ENCODE measurements at places on chromosomes 16 and 17.
A peak's percentile ranks its signal among the peaks of the same experiment; 100 is the strongest.

- no peak for DNase-seq
Measured at GRCh38 chr16:84716740-84717139, 16.9 kb downstream of the USP10 start.

GRCh38 chr16:82535262-82535661 is 91.5 kb upstream of the CDH13 start:
- DNase-seq, result no peak

DNA sequence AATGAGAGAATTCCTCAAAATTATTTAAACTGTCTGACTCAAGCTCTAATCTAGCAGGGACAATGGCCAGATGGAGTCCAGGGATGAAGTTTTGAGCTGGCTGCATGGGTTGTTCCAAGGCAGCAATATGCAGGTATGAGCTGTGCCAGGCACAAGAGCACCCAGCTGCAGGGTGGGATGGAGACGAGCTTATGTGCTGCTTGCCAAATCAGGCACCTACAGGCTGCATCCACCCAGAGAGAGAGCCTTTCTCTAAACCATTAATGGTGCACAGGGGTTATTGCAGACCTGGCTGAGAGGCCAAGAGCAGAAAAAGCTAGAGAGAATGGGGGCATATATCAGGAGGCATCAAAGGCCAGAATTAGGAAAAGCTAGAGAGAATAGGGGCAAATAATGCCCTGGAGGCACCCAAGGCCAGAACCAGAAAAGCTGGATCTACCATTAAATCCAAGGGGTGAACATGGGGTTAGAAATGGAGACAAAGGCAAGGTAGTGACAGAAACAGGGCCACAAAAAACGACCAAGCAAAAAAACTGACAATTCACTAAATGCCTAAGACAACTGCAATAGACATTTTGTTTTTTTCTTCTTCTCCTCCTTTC is 11.0 kb downstream of the KRT33A start:
- no peak for DNase-seq

DNA sequence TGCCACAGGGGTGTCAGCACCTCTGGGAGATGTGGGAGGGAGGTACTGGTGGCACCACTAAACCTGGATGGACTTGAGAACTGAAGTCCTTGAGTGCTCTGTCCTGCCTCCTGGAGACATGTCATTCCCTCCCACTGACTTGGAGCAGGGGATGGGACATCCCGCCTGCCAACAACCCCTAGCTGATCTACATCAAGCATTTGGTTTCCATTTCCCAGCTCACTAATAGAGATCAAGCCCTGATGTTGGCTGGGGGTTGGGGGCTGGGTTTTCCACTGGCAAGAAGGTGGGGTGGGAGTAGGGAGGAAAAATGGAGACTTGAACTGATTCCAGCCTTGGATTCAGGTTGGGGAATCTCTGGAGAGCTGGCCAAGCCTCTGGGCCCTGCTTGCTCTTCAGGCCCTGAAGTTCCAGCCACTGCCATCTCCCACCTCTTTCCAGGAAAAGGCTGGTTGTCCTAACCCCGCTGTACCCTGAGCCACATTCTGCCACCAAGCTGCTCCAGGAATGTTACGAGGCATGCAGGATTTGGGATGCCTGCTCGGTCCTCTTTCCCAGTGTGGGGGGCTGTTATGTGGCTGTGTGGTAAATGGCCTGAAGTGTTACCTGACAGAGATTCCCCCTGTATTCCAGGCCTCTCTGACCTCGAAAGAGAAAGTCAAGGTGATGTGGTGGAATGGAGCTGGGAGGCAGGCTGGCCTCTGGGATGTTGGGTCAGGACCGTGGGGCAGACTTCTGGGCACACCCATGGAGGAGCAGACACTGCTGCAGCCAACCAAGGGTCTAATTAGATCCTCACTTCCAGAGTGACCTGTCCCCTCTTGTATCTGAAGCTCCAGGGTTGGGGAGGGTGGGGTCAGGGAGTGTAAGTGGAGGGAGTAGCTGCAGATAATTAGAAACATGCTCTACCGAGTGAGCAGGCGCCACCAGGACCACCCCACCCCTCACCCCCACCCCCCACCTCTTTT is 16.7 kb downstream of the IGFBP4 start:
- no peak for DNase-seq

- peak; percentile 63 for DNase-seq
Measured at GRCh38 chr17:74960570-74961342, 11.8 kb downstream of the HID1 start.

DNA sequence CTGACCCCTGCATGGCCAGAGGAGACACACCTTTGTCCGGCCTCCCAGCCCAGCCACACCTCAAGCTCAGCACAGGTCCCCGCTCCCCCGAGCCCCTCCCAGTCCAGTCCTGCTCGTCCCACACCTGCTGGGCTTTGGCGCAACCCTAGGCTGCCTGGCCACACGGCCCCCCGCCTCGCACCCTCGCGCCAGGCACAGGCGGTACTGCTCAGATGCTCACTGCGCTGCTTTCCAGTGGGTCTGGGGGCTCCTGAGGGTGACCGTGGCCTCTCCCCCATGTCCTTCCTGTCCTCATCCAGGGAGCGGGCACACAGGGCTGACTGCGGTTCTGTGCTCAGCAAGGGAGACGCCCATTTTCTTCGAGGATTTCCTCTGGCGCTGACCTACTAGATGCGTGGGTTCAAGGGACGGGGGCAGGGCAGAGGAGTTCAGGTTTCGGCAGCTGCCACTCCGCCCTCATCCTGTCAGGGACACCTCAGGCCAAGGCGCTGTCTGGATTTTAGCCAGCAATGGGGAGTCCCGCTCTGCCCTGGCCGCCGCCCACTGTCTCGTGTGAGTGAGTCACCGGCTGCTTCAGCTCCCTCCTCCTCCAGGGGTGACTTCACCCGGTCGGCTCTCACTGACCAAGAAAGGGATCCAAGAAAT is 118.0 kb upstream of the ZNF469 start:
- peak; percentile 78 for DNase-seq

GRCh38 chr16:55379876-55380390 is 55.9 kb downstream of the IRX6 start:
- no peak for DNase-seq

DNA sequence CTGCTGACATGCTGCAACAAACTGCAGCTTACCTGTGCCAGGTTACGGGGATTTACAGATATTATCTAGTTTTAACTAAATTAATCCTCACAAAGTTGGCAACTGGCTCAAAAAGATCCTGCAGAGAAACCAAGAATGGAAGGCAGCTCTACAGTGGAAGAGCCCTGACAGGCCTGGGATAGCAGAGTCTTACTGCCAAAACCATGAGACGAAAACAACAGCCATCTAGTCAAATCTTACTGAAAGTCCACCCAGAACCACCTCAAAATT is 8.1 kb downstream of the USP36 start:
- DNase-seq, result no peak

DNA sequence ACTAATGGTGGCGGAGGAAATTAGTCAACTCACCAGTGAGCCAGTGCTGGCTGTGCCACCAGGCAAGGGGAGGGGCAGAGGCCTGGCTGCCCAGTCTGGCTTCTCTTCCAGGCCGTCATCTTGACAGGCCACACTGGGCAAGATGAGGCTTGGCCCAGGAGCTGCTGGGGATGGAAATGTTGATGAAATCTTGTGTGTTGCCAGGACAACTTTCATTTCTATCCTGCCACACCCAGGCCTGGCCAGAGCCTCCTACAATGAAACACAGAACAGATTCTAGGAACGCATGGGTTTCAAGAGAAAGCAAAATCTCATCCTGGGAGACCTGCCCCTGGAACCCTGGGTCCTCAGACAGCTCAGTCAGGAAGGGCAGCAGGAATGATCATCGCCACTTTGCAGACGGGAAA is 9.3 kb downstream of the HEXIM2 start:
- DNase-seq, result no peak

- no peak for DNase-seq
Measured at GRCh38 chr17:74342224-74342623, 16.2 kb downstream of the KIF19 start.

GRCh38 chr17:8896087-8896486 is 28.6 kb upstream of the PIK3R6 start:
- no peak for DNase-seq

- no peak for DNase-seq
Measured at GRCh38 chr16:5176505-5176904, 78.9 kb upstream of the EEF2KMT start.

DNA sequence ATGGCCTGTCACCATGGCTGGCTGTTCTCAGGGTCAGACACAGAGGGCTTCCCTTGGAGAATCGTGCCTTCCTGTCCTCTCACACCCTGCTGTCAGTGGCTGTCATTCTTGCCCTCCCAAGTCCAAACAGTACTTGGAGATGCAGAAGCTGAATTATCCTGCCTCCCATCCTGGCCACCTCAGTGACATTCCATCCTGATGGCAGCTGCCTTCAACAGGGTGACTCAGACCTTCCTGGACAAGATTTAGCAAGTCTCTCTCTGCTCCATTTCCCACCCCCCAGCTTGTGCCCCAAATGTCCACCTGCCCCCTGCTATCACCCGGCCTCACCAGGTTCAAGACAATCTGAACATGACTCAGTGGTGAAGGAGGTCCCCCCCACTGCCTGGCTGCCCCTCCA is 4.8 kb upstream of the KRT36 start:
- no peak for DNase-seq

- DNase-seq, result peak; percentile 52
Measured at GRCh38 chr16:10949424-10949970, 5.1 kb downstream of the CLEC16A start.

DNA sequence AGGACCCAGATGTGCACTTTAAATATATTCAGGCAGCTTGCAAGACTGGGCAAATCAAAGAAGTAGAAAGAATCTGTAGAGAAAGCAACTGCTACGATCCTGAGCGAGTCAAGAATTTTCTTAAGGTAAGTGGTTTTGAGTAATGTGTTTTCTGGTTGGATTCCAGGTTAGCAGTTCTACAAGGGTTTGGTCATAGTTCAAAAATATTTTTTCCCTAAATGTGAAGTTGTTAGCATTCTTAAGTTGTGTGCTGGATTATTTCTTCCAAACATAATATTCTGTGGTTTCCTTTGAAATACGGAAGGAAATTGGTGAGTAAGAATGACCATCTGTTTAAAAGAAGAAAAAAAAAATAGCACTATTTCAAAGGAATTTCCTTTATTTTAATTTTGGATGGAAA is 38.4 kb downstream of the PTRH2 start:
- DNase-seq, result no peak

DNA sequence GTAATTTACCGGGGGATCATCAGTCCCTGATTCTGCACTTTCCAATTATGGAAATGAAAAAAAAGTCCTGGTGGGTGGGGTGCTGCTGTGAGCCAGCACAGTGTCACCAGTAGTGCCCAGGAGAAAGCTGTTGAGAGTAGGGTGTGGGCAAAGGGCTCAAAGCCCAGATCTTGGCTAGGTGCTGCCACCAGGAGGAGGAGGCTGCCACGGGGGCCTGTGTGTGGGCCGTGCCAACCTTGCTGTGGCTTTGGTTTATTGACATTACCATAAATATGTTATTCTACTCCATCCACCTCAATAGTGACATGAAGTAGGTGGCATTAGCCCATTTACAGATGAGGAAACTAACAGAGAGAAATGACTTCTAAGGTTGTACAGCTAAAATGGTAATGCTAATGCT is 6.7 kb upstream of the PRPSAP2 start:
- DNase-seq, result no peak

DNA sequence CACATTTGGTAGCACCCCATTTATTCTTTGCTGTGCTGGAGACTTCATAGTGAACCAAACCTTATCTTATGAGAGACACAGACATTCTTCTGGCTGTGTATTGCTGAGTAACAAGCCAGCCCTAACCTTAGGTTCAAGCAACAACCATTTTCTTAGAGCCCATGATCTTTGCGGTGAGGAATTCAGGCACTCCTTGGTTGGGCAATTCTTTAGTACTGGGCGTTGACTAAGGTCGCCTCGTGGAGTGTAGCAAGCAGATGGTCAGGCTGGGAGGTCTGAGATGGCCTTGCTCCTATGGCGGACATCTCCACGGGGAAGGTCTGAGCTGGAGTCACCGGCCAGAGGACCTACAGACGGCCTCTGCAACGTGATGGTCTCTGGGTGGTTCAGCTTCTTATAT is 43.1 kb downstream of the ARSG start:
- no peak for DNase-seq

DNA sequence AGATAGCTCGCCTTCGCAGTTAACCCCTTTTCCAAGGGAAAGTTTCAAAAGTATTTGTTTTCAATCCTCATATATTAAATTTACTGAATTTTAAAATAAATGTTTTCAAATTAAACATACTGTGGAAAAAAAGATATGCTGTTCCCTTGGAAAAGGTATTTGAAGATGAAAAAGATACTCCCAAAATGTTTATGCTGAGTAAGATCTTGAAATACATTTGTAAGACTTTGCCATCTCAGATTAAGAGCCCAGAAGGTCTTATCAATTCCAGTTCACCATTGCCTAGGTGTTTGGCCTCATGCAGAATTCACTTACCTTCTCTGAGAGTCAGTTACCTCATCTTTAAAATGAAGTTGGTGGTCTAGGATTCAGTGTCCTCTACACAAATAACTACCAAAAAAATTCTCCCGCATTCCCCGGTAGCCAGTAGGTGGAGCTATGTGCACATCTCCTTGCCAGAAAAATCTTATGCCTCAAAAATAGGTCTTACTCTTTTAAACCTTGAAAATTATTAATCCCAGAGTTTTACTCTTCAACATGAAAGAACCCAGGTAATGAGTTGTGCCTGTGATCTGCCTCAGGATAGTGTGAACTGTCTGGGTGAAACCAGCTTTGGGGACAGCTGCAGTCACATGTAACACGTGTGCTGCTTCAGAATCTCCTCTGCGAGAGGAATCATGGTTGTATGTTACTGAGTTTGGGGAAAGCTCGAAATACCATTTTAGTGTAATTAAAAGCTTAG is 178.3 kb downstream of the MRTFB start:
- DNase-seq, result peak; percentile 43

DNA sequence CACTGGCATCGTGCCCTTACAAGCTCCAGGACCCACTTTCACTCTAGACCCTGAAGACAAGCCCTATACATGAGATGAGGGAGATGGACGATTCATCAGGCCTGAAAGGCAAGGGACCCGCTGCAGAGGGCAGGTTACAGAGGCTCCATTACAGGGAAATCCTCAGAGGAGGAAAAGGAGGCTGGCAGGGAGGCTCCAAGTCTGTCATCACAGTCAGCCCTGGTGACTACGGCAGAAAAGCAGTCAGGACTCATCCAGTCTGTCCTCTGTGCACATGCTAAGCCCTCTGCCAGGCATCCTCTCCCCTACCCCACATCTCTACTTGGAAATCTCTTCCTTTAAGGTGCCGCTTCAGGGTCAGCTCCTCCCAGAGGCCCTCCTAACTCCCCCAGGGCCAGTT is 197.7 kb upstream of the CDH5 start:
- no peak for DNase-seq

- DNase-seq, result no peak
Measured at GRCh38 chr17:47291242-47291873, 32.4 kb upstream of the EFCAB13 start.

GRCh38 chr17:14084955-14085354 is 15.7 kb downstream of the COX10 start:
- no peak for DNase-seq

Data from stimulated activated naive CD8-positive, alpha-beta T cell treated with anti-CD3 and anti-CD28 coated beads, Interleukin-15, Interleukin-2, amounts not matched to agents 100 U/mL and 50 U/mL, for 24 hours (primary cell).